ENCODE measurements at places on chromosomes 2 and 18.
A peak's percentile ranks its signal among the peaks of the same experiment; 100 is the strongest.

- no peak for DNase-seq
Observed at GRCh38 chr2:62334009-62334408, 138.1 kb downstream of the B3GNT2 start.

DNA sequence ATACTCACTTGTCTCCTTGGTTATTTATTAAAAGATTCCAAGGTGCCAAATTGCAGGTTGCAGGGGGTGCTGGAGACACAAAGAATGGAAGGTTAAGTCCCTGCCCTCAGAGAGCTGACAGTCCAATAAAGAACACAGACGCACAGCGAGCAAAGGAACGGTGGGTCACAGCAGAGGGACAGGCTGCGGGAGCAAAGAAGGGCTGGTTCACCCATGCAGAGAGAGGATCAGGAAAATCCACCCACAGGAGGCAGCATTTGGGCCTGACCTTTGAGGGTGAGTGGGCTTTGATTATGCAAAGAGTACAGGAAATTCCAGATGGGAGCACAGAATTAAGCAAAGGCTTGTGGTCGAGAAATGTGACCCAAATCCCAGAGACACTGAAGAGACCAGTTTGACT lies 45.0 kb downstream of the ZBTB7C start:
- DNase-seq, result no peak

GRCh38 chr2:120798567-120799247 lies 63.0 kb downstream of the GLI2 start:
- no peak for DNase-seq

- no peak for DNase-seq
Observed at GRCh38 chr2:136286423-136286822, 168.5 kb upstream of the CXCR4 start.

DNA sequence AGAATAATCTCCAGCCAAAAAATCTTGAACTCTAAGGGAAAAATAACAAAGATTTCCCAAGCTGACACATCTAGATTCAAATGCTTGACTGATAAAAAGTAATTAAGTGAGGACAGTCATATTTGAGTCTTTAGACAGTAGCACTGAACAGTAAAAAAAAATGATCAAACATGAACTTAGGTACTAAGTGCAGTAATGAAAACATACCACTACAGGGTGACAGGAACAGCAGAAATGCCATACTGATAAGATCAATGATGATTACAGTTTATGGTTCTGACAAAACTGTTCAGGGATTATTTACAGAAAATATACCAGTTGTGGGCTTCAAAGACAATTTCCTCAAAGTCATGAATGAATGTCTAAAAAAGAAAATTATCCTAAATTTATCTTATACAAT lies 80.3 kb downstream of the OSBPL1A start:
- no peak for DNase-seq

DNA sequence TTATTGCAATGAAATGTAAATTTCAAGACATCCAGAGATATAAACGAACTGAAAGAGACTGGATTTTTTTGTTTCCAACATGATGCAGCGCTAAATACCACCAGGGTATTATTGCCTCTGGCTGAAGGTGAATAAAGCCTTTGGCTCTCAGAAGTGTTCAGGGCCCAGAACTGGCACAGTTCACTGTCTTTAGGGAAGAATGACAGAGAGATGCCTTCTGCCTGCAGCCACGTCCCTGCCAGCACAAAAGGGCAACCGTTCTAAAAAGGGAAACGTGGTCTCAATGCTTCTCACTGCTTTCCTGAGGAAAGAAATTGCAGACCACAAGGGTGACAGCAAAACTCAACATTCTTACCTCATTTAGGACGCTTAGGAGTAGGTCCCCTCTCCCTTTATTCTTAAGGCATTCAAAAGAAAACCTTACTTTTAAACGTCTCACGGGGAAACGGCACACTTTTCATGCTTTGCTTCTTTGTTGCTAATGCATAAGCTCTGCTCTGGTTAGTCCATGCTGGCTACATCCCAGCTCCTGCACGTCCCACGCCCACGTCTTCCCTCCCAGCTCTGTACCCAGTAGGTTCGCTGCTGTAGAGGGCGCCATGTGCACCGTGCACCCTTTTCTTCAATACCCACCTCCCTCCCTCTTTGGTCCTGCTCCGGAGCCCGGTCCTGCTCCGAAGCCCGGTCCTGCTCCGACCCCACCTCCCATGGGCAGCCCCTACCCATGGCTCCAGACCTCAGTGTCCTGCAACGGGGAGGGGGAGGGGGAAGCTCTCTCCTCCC lies 171.0 kb downstream of the HRH4 start:
- DNase-seq, result no peak

DNA sequence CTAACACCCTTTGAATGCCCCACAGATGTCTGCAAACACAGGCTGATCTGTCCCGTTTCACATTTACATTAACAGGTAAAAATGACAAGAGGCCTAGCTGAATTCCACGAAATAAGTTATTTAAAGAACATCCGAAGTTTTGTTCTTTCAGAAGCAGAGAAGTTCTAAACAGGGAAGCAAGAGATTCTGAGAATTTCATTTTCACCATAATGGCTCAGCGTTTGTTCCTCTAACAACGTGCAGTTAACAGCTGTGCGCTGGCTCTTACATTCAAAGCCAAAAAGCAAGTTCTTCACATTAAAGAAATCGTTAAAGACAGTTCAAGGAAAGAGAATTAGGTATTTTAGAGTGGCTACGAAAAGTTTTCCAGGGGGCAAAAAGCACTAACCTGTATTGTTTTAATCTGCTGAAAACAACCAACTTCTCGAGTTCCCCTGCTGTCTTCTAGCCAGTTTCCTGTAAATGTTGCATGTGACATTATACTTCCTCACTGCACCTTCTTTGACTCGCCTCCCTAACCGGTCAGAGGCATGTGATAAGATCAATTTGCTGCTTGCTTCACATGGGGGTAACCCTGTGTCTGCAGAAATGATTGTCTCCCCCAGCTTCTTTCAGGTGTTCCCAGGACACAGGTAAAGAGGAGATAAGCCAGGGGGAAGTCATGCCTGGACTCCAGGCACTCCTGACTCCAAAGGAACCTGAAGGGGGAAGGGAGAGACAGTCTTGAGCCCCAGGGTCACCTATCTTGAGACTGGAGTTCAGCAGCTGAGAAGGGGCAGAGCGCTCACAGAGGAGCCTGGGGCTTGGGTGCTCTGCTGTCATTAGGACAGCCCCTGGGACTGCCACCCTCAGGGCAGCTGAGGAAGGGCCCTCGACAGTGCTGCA lies 36.8 kb upstream of the WIPF1 start:
- peak; percentile 77 for DNase-seq

DNA sequence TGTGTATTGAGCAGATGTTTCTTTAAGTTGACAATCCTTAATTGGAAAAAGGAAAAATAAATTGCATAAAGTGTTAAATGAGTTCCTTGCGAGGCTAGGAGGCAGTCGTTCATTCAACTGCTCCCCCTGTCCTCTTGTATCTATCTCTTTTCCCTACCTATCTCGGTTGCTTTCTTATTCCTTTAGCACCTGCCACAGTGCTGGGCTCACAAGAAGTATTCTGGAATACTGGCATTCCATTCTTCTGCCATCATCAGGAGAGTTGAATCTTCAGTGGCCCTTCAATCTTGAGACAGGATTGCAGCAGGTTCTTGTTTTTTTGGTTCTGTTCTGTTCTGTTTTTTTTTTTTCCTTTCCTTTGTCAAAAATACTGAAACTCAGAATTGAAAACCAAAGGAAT lies 143.1 kb upstream of the AQP4 start:
- no peak for DNase-seq

- DNase-seq, result no peak
Observed at GRCh38 chr2:217489145-217489960, 513.4 kb downstream of the TNS1 start.

DNA sequence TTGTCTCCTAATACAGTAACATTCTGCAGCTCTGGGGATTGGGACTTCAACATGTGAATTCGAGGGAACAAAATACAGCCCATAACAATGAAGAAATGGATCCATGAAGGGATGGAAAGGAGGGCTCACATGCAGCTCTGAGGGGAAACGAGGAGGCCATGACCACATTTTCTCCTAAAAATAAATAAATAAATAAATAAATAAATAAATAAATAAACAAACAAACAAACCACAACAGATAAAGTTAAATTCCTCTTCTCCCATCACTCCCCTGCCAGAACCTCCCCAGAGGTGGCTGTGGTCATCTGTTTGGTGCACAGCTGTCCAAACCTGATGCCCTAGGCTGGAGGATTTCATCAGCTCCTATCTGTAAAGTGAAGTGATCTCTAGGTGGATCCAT lies 42.7 kb downstream of the MAL start:
- DNase-seq, result no peak

DNA sequence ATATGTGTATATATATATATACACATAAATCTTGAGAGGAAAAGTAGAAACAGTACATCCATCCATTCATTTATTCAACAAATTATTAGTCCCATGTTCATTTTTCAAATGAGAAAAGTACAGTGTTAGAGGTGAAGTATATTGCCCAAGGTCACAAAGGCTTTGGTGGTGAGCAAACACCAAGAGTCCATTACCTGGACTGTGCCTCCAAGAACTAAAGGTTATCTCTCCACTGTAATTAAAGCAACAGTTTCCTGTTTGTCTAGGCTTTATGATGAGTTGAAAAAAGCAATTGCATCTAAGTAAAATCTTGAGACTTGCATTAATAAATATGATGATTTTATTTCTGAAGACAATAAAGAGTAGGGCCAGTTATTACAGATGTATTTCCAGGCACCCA lies 44.7 kb upstream of the EPB41L3 start:
- no peak for DNase-seq

DNA sequence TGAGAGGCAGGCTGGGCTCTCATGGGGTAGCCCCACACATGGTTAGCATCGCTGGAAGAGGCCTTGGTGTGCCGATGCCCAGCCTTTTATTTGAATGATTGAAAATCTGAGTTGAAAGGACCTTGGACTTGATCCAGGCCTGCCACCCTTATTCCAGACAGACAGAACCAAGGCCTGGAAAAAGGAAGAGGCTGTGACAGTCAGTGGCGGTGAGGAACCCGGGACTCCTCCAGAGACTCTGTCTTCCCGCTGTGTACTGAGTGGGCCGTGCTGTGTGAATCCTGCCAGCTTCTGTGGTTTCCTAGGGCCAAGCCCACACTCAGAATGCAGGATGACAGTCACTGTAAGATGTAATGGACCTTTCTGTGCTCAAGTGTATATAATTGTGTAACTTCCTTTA lies 218.5 kb downstream of the LDLRAD4 start:
- no peak for DNase-seq

- DNase-seq, result no peak
Observed at GRCh38 chr2:61456070-61456745, 14.7 kb downstream of the USP34 start.

DNA sequence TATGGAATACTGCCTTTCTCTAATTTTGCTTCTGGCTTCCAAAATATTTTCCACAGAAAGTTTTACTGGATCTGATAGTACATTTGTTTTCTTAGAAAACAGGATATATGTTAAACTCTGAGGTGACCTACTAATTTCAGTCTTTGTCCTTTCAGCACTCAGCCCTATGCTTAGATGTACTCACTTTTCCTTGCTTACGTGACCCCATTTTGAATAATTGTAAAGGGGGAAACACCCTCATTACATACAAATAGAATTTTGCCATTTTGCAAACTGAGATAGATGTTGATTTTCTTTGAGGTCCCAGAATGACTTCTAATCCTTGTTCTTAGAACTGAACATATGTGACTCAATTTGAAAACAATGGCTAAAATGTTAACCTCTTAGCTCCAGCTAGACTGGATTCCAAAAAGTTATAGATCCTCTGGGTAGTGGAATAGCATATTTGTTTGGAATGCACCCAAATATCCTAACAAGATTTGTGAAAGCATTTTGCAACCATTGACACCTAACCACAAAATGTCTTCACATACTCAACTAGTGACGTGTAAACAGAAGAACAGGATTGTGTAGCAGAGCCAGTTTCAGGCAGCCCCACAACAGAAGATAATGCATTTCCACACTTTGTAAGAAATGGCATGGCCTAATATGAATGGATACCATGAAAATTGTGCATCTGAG lies 44.8 kb upstream of the EHBP1 start:
- DNase-seq, result no peak

DNA sequence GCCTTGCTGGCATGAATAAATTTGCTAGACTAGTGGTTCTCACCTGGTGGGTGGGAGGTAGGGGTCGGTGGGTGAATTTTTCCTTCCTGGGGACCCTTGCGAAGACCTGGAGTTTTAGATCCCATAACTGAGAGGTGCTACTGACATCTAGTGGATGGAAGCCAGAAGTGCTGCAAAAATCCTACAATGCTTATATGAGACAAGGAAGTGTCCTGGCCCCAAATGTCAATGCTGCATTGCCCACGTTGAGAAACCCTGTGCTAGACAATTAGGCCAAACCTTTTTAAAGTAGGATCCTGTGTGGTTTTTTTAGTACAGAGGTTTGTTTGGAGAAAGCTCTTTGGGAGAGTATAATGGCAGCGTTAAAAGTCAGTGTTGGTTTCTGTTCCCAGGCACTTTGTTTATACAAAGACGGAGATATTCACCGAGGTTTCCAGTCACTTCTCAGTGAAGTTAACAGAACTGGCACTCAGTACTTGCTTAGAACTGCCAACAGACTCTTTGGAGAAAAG lies 9.6 kb downstream of the SERPINB8 start:
- DNase-seq, result no peak

DNA sequence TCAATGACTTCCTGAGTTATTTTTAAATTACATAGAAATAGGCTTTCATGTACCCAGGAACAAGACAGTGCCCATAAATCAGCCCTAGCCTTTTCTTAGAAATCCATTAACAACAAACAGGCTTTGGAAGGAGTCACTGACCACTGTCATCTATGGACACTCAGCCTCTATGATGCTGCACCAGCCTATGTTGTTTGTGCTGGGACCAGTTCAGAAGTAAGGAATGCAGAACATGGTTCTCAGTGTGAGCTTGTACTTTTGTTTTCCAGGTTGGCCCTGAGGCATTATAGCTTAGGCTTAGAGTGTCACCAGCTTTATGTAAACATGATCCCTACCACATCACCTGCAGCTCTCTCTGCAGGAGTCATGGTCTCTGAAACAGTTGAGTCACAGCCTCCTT lies 335.7 kb upstream of the CDH7 start:
- no peak for DNase-seq
